ENCODE measurements at places on chromosomes 12 and 14.

DNA sequence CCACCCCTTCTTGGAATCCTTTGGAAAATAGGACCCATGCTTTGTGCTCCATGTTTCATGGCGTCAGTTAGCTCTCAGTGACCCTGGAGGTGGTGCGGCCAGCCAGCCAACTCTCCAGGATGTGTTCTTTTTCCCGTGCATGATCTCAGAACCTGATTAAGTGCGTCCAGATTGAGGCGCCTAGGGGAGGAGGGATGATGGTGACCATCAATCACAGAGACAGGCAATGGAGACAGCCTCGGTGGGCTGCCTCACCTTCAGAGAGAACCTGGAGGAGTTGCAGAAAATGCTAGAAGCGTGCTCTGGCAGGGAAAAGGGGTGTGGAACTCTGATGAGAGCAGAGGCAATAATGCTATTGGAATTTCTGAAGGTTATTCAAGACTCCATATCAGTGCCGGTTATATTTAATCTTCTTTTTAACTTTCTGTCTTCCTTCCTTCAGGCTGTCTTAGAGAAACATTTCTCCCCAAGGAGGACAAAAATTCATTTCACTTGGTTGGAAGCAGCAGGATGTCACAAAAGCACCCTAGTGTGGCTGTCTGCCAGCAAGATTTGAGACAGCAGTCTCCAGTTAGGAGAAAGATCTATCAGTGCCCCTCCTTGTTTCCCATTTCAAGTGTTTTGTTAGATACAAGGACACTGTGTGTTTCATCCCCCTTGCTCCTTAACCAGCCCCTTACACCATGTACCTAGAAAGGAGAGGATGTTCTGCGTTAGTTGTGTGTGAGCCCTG lies 53.3 kb upstream of the IGF1 start:
- DNase-seq = no peak

DNA sequence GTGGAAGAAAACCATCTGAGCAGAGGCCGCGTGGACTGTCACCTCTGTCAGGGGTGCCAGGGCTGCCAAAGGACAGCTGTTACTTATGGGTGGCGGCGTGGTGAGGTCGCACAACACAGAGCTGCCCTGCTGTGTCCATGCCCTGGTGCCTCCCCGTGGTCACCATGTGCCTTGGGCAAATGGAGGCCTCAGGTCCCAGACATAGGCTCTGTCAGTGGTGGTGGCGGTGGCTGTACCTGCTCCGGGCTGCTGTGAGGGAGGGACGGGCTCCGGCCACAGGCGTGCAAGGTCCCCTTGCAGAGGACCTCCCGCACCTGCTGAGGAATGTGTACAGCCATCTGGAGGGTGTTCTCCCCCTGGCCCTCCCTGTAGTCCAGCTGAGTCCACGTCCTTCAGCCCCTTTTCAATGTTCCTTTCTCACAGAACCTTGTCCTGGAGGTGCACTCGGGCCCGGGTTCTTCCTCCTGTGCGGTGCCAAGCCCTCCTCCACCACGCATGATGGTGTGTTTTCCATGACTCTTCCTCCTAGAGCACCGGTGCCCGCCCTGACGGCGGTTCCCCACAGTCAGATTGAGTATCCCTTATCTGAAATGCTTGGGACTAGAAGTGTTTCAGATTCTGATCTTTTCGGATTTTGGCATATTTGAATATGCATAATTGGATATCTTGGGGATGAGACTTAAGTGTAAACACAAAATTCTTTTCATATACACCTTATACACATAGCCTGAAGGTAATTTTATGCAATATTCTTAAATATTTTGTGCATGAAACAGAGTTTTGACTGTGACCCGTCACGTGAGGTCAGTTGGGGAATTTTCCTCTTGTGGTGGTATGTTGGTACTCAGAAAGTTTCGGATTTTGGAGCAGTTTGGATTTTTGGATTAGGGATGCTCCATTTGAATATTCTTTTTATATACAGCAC lies 49.8 kb downstream of the TRAF3 start:
- no peak for DNase-seq

DNA sequence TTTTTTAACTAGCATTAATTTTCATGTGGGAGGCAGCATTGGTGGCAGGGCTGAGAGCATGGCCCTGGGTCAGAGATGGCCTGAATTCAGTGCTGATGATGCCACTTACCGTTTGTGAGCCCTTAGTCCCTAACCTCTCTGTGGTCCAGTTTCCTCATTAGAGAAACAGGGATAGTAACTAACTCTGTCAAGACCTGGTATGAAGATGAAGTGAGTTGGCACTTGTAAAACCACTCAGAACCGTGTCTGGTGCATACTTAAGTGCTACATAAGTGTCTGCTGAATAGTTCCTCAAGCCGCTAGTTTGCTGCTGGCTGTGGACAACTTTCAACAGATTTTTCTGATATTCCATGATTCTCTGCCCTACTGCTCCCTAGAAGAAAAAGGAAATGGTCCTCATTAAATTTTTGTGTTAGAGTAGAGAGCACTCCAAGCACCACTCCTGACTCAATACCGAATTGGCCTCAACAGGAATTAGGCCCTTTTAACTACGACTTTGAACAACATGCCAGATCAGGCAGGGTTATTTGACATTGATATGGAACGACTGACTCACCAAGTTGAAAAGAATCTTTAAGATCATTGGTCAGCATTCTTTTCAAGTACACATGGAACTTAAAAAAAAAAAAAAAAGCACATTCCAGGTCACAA lies 250.2 kb downstream of the ANO2 start:
- DNase-seq = no peak

- no peak for DNase-seq
Observed at GRCh38 chr12:20280515-20280914, 87.8 kb upstream of the PDE3A start.

DNA sequence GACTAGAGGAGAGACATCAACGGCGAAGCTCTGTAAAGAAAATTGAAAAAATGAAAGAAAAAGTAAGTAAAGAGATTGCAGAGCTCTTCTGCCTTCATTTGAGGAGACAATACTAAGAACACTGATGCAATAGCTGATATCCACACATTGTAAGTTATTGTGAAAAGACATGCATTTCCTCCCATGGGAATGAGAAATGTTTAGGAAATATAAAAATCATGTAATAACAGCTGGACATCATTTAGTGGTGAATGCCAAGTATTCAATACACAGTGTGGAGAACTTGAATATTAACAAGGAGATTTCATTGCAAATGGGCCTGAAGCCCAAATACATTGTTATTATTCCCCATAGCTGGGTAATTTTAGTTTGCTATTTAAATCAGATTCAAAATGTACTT lies 179.2 kb downstream of the KICS2 start:
- DNase-seq = no peak

- DNase-seq = no peak
Observed at GRCh38 chr12:54437243-54437642, 18.2 kb upstream of the ITGA5 start.

GRCh38 chr14:23344481-23344880 lies 8.2 kb downstream of the SLC22A17 start:
- no peak for DNase-seq

GRCh38 chr14:92105893-92106142 lies 564 bp downstream of the ATXN3 start:
- no peak for DNase-seq

GRCh38 chr12:68509242-68509641 lies 101.5 kb upstream of the RAP1B start:
- DNase-seq = no peak

GRCh38 chr12:40917561-40917960 lies 225.3 kb downstream of the CNTN1 start:
- no peak for DNase-seq

GRCh38 chr12:94434171-94434570 lies 25.5 kb downstream of the CEP83 start:
- no peak for DNase-seq

- DNase-seq = no peak
Observed at GRCh38 chr14:93375673-93376156, 28.7 kb downstream of the COX8C start.

DNA sequence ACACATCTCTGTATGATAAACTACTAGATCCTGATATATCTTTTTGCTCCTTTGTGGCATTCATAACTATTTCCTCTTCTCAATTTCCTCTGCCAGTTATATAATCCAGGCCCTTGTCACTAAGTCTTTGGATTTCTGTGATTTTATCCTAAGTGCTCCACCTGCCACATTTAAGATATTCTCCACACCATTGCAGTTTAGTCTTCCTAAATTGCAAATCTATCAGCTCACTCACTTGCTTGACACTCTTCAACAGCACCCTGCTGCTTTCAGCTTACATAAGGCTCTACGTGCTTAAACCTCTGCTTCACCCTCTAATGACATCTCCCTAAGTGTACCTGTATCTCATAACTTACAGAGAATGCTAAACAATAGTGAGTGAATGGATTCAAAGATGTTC lies 1032.2 kb upstream of the SEL1L start:
- DNase-seq = no peak

GRCh38 chr12:42338280-42338679 lies 12.3 kb downstream of the PPHLN1 start:
- no peak for DNase-seq

- DNase-seq = no peak
Observed at GRCh38 chr12:93603762-93604161, 31.3 kb downstream of the SOCS2 start.

DNA sequence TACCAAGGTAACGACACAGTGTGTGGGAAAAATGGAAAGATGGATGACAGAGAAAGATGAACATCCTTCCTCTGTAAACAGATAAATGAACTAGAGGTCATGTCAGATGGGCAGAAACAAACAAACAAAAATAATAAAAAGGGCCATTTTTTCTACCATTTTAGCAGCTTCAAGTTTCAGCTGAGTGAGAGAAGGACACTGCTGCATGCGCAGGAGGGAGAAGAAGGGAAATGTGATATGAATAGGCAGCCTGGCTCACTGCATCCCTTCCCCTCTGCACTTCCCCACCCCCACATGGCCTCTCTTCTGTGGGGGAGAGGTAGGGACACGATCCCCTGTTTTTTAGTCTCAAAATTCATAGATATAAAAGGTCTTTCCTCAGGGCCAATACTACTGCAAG lies 492.0 kb downstream of the NELL2 start:
- DNase-seq = no peak

DNA sequence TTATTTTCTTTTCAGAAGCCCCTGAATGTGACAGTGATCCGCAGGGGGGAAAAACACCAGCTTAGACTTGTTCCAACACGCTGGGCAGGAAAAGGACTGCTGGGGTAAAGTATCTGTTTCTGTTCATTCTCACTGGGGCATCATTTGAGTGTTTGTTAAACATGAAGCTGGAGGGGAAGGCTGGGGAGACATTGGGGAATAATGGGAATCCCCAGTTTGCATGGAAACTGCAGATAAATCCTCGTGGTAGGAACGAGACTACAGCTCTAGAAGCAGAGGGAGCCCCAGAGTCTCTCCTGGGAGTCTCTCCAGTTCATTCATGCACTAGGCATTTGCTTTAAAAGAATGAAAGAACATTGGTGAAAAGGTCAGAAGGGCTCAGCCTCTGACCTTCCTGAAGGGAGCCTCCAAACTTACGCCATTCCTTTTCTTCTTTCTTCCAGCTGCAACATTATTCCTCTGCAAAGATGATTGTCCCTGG lies 2.5 kb upstream of the CFAP251 start:
- no peak for DNase-seq

DNA sequence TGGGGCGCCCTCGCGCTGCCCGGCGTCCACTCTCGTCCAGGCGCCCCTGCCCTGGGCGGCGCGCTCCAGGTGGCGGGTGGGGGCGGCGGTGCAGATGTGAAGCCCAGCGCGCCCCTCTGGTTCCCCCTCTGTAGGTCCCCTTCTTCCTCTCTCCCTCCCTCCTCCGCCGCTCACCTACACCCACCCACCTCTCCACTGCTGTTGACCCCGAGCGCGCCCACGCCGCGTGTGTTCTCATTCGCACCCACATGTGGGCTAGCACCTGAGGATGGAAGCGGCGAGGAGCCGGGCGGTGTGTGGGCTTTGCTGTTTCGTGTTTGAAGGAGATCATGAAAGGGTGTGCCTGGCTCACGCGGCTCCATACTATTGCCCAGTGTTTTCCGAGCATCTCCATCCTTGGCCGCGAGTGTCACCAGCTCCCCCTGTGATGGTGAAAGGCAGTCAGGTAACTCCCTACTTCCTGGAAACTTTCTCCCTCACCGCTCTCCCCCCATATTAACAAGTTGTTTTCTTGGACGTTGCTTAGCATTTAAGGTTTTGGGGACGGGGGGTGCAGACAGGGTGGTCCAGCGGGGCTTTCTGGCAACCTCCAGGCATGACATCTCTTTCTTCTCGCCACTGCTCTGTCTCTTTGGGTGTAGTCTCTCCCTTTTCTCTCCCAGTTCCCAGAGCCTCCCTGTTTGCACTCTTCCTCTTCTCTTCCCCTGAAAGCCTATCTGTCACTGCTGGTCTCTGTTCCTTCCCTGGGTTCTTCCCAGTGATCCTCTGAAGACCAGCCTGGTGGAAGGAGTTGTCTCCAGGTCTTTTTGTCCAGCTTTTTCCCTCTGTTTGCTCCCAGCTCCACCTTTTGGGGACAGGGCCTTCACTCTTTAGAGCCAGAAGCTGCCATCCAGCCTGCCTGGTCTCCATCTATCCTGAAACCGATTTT lies 1.6 kb downstream of the CACNA1C start:
- DNase-seq = no peak

DNA sequence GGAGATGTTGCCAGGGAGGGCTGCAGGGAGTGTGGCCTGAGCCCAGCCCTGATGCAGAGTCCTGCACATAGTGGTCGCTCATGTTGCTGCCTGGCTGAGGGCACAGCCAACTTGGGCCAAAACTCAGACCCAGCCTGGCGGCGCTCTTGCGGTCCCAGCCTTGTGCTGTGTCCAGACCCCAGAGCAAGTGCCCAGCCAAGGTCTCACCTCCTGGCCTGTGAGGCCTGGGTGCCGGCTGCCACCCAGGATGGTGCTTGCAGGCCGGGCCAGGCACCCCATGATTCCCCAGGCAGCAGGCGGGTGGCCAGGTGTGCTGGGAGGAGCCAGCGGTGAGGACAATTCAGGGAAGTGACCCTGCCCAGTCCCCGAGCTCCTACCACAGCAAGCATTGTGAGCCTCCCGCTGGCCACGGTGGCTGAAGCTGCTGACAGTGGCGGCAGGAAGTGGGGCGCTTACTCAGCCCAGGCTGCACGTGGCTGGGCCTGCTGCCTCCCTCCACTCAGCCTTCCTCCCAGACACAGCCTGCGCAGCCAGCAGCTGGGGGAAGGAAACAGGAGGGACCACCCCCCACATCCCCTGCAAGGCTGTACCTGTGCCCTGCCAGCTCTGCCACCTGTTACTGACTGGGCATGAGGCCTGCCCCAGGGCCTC lies 17.7 kb upstream of the PGF start:
- no peak for DNase-seq

All from activated T-cell treated with anti-CD3 and anti-CD28 coated beads, Interleukin-2, amount 50 U/mL, for 4 hours (primary cell).